ENCODE measurements at places on chromosomes 6 and 20.

DNA sequence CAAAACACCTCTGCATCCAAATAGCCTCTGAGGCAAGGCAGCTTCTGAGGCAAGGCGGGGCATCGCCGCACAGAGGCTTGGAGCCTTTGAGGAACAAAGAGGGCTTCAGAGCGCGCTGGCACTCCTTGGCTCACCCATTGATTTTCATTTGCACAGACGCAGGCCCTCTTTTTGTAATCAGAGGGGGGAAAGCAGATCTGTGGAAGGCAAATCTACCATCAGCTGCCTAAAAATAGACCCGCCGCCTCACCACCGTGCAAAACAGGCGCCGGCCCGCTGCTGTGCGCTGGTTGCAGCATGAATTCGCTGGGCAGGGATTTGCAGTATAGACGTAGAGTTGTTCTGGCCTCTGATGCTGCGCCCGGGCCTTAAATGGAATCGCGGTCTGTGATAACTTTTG is 69.9 kb upstream of the STMND1 start:
- no peak for DNase-seq

- DNase-seq: no peak
Measured at GRCh38 chr6:2028457-2029038, 216.9 kb downstream of the GMDS start.

- DNase-seq: no peak
Measured at GRCh38 chr6:158303210-158303731, 9.0 kb upstream of the TULP4 start.

DNA sequence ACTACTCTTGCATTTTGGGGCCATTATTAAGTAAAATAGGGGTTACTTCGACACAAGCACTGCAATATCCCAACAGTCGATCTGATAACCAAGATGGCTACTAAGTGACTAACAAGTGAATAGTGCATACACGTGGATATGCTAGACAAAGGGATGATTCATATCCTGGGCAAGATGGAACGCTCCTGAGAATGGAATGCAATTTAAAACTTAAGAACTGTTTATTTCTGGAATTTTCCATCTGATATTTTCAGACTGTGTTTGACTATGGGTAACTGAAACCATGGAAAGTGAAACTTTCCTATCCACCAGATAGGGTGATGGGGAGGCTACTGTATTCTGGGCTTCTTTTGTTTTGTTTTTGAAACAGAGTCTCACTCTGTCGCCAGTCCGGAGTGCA is 66.5 kb downstream of the ILRUN start:
- no peak for DNase-seq

DNA sequence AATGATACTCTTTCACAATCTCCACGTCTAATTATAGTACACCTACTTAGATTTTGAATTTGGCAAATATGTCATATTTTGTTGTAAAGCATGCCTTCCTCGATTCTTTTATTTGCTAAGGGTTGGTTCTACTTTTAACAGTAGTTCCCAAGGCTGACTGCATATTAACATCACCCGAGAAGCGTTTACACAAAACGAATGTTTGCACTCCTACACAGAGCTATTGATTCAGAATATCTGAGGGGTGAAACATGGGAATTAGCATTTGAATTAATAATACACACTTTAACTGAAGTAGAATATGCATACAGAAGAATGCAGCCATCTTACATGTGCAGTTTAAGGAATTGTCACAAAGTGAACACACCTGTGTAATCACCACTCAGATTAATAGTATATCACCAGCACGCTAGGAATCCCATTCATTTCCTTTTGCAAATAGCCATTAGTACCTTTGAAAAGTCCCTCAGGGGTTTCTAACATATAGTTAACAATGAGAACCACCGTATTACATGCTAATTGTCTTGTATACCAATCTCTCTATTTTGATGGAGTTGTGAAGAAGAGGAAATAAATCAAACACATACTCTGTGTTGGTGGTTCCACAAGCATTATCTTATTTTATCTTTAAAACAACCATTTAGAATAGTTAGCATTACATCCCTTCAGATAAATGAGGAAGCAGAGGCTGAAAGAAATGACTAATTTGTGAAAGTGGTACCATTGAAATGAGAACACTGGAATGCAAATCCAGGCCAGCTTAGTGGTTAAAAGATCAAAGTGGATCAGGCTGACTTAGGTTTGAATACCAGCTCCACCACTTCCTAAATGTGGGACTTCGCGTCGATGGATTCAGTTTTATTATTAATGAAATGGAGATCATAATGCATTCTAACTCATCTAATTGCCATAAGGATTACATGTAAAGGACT is 317.6 kb downstream of the HDGFL1 start:
- DNase-seq: no peak

DNA sequence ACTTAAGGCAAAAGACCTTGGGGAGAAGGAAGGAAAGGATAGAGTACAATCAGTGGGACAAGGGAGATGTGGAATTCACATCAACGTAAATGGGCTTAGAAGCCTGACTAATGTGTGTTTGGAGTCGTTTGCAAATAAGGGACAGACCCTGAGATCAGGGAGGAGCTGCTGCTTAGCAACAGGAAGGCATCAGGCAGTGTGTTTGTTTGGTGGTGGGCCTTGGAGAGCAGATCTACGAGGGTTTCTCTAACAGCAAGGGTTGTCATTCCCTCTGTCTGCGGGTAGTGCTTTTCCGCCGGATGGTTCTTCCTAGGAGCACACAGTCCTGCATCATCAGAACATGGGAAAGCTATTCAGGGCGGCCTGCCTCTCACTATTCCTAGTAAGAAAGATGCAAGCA is 40.4 kb downstream of the C6orf118 start:
- DNase-seq: no peak

DNA sequence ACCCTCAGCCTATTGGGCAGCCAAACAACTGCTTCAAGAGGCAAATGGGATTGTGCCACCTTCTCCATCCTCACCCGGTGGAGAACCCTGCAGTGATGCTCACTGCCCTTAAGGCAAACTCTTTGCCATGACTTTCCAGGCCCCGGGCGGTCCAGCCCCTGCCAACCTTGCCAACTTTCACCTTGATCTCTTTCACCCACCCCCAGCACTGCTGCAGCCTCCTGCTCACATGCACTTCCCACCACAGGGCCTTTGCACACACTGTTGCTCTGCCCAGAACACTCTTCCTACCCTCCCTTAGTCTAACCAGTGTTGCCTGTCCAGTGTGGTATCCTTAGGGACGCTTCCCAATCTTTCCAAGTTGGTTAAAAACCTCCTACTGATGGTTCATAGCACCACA is 221.1 kb downstream of the EYA2 start:
- no peak for DNase-seq

All from right hindlimb (tissue), 1 donor.